COLO829 (cell line): ENCODE measurements at places on chromosomes 11 and 22.
A peak's percentile ranks its signal among the peaks of the same experiment; 100 is the strongest.

DNA sequence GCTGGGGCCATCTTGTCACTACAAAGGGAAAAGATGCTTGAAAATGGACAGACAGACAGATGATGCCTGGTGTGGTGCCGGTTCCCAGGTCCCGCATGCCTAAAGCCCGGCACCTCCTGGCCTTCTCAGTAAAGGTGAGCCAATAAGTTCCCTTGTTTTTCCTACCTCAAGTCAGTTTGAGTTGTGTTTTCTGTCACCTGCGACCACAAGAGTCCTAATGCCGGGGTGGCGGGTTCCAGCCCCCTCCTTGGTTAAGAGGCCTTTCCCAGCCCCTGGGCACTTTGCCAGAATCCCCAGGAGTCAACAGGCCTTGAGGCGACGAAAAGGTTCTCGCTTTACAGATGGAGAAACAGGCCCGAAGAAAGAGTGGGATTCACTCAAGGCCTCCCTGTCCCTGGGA lies 9.0 kb downstream of the FGF19 start:
- no peak for DNase-seq

GRCh38 chr11:17799147-17799546 lies 64.6 kb downstream of the KCNC1 start:
- no peak for DNase-seq

DNA sequence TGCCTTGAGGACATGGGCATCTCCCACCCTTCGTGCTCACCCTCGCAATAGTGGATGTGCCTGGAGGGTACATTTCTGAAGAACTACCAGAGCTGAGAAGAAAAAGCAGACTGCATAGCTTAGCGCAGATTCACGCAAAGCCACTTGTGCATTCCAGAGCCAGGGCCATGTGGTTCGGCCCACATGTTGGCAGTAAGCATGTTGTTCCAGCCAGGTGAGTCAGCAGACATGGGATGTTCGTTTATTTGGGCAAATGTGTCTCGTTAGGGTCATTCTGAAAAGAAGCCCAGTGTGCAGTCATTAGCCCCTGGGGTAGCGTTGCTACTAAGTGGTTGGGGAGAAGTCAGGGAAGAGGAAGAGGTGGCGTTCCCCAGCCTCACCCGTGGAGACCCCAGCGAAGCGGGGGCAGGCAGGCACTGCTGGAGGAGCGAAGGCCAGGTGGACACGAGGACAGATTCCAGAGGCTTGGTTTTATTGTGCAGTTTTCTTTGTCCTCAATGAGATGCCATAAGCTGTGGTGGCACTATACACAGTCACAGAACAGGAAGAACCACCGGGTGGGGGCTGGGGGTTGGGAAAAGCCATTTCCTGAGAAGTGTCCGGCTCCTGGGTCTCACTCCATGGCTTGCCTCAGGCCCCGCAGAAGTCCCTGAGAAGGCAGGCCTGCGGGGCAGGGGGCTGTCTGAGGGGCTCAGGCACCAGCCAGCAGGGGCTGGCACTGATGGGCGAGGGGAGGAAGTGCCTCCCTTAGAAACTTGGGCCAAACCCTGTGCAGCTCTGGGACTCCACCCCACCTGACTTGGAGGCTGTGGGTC lies 5.0 kb downstream of the THY1 start:
- no peak for DNase-seq

DNA sequence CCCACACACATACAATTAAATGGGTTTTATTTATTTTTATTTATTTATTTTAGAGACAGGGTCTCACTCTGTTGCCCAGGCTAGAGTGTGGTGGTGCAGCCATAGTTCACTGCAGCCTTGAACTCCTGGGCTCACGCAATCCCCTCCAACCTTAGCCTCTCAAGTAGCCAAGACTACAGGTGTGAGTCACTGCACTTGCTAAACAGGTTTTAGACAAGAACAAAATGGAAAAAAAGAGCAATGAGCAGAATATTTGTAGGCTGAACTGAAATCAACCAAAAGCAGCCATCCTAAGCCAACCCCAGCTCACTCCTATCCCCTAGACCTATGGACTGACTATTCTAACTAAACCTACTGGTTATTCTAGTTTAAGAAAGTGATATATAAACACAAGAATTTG lies 37.8 kb downstream of the MRE11 start:
- DNase-seq = no peak

GRCh38 chr11:58905721-58906547 lies 33.4 kb upstream of the GLYATL1 start:
- DNase-seq = peak; percentile 76

DNA sequence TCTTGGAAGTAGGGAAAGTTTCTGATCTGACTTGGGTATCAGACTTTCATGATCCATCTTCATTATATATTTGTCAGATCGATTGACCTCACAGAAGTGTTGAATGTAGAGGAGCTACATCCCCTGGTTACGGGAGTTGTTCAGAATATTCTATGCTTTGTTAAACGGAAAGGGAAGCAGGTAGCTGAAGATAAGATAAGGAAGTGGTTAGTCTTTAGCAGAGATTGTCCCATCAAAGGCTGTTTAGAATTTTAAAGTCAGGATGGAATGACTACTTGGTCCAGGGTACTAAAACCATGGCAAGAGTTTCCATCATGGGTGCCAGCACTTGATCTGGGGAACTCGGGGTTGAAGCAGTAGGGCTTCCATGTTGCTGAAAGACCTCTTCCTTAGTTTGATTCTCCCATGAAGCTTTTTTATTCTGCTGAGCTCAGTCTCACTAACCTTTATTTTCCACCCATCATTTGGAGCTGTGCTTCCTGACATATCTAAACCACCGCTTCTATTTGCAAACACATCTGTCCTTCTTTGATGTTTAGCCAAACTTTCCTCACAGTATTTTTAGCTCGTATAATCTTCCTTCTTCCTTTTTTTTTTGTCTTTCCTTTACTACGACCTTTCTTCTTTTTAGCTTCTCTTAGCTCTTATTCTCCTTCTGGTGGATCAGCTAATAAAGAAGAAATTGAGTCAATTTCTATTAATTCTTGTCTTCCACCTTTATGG lies 4.0 kb upstream of the C22orf31 start:
- no peak for DNase-seq

DNA sequence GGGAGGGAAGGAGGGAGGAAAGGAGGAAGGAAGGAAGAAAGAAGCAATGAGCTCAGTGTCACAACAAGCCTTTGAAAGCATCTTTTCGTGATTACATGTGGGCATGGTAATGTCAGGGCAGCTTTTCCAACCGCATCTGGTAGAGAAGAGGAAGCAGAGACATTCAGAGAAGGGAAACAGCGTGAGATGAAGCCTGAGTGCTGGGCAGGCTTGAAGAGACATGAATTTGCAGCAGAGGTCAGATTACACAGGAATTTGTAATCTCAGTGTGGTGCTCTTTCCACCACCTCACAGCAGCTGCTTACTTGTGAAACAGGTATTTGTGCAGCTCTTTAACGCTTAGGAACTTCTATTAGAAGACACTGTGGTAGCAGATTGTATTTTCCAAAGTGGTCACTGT lies 289.5 kb upstream of the C11orf87 start:
- DNase-seq = no peak

DNA sequence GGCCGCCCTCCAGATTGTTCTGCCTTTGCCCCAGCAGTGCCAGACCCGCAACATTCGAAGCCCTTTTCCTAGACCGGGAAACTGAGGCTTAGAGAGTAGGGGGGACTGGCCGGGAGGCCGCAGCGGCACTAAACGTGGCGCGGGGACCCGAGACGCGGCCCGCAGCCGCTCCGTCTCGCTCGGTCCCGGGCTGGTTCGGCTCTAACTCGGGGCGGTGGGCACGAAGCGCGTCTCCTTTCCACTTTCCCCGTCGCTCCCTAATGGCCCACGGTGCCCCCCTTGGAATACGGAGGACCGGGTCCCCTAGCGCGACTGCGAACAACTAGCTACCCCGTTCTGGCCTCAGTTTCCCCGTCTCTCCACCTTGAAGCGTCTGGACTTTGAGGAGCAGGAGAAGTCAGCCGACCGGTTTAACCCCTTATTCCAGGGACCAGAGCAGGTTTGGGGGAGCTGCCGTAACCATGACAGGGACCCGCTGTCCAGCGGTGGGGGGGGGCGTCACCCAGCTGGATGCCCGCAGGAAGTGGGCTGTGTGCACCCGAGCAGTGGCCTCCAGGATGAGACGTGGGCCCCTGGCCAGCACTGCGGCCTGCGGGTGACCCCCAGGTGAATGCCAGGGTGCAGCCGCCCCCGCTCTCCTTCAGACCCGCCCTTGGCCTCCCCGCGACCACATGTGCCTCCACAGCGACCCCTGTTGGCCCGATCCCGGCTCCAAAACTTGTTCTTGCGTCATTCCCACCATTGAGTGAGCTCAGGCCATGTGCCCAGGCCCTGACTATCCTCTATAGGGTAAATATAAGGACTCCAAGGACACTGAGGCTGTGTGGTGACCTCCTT lies 1.1 kb downstream of the CDC42EP1 start:
- peak; percentile 81 for DNase-seq

- no peak for DNase-seq
These were observed 6.6 kb upstream of the NXPE1 start for GRCh38 chr11:114566276-114566675.

GRCh38 chr11:3093281-3094191 lies 36.3 kb upstream of the CARS1 start:
- no peak for DNase-seq

DNA sequence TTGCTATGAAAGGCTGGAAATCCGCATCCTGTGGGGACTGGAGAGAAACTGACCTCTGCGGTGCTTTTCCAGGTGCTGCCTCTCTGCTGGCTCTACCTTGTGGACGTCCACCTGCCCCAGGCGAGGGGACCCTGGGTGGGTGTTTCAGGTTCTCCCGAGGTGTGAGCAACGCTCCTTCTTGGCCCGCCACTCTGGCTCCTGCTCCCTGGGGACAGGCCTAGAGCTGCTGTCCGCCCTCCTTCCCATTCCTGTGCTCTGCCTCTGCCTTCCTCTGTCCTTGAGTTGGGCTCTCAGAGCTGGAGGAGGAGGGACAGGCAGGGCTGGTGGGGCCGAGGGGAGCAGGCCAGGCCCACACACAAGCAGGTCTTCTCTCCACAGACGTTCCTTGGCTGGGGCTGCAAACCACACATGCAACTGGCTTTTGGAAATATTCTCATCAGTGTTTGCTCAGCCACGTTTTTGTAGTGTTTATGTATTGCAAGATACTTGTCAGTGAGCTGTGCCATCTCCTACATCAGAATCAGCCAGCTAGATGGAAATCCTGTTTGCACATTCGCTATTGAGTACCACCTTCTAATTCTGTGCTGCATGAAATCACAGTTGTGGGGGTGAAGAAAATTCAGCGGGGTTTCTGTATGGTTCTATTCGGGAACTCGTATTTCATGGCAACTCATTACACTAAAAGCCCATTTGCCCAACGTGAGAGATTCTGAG lies 1115.0 kb downstream of the BRD1 start:
- no peak for DNase-seq

DNA sequence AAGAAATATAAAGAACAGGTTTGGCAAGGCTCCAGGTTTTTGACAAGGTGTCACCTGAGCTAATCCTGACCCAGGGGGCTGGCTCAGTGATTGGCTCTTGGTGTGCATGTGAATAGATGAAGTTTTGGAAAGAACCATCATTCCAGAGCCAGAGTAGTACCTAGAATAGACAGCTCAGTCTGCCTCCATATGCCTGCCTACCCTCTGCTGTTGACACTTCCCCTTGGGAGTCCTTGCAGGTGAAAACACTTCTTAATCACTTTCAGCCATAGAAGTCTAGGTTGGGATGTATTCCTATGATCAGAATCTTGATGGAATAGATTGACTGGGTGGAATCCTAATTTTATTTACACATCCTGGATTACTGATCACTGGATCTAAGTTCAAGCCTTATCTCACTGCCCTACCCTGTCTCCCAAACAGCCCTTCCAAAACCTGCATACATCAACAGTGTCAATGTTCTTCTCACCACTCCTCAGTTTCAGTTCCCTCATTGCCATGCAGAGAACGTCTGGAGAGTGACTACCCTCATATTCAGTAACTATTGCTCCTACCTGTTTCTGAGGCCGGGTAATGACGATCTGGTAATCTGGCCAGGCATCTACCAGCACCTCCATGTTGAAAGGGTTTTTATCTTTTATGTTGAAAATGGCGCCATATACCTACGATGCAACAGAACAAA lies 6.7 kb downstream of the GLYATL2 start:
- DNase-seq = no peak

DNA sequence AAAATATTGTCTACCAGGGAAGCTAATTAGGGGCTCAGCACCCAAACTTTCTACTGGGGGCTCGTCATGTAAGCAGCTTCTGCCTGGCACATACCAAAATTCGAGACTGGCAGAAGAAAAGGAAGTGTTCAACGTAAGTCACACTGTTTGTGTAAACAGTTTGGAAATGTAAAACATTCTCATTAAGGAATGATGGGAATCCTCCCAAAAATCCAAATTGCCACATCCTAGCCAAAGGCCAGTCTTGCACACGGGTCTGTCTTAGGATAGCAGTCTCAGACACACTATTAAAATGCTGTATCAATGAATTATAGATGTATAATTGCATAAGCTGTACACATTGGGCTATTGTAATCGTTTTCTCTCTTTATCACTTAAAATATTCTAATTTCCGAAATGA lies 28.9 kb downstream of the CUL5 start:
- no peak for DNase-seq
